ENCODE measurements at places on chromosomes 1 and 21.

- no peak for DNase-seq
Observed at GRCh38 chr1:41890825-41891198, 27.9 kb downstream of the HIVEP3 start.

DNA sequence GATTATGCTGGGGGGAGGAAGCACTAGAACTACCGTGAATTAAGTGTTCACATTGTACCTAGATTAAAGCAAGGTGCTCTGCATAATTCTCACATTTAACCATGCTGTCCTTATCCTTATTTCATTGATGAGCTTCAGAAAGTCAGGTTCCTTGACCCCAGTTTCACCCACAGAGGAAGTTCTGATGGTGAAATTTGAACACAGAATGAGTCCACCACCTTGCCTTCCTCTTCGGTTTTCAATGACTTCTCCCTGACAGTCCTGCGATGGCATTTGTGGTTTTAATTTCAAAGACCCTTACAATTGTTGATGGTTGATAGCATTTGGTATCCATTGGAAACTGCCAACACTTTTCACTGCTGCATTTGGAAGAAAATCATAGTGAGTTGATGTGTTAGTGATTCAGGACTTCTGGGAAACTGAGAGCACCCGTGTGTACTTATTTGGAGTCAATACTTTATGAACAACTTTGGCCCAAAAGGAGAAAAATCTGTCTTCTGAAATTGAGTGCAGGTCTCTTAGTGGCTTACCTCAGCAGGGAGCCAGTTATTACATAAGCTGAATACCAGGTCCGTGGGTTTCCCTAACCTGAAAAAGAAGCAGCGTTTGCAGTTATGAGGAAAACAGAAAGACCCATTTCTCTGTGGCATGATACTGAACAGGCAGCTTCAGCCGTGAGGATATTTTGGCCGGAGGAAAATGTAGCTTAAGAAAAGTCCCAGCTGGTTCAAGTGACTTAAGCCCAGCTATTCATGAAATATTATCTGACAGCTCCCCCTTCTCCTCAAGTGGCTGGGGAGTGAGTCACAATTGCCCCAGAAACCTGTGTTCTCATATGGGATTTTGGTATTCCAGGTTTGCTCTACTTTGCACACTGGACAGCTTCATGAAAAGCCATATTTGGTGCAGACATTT, 47.5 kb downstream of the ROR1 start:
- DNase-seq = no peak

DNA sequence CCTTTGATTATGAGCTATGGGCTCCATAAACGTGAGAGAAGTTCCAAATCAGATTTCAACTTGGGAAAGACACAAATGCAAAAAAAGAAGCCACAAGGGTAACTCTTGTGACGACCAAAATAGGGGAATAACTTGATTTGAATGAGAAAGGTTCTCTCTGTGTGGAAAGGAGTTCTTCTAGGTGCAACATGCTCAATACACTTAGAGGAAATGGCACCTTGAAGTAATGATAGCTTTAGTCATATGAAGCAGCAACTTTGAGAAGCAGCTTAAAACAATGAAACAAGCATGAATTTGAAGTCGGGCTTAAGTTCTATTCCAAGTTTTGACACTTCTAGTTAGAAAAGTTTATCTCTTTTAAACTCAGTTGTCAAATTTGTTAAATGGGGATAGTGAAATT, 21.8 kb upstream of the RGS1 start:
- DNase-seq = no peak

GRCh38 chr1:197850042-197850441, 52.4 kb upstream of the C1orf53 start:
- DNase-seq = no peak

DNA sequence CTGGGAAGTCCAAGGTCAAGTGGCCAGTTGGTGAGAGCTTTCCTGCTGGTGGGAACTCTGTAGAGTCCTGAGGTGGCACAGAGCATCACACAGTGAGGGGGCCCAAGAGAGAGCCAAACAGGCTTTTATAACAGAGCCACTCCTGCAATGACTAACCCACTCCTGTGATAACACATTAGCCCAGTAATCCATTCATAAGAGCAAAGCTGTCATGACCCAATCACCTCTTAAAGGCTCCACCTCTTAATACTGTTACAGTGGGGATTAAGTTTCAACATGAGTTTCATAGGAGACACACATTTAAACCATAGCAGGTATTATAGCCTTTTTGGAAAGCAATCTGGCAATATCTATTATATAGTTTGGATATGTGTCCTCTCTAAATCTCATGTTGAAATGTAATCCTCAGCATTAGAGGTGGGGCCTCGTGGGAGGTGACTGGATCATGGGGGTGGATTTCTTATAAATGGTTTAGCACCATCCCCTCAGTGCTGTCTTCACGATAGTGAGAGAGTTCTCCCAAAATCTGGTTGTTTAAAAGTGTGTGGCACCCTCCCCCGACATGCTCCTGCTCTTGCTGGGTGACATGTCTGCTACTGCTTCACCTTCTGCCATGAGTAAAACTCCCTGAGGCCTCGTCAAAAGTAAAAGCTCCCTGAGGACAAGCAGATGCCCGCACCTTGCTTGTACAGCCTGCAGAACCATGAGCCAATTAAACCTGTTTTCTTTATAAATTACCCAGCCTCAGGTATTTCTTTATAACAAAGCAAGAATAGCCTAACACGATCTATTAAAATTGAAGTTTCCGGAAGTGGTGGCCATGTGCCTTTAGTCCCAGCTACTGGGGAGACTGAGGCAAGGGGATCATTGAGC, 64.5 kb downstream of the CD58 start:
- no peak for DNase-seq

DNA sequence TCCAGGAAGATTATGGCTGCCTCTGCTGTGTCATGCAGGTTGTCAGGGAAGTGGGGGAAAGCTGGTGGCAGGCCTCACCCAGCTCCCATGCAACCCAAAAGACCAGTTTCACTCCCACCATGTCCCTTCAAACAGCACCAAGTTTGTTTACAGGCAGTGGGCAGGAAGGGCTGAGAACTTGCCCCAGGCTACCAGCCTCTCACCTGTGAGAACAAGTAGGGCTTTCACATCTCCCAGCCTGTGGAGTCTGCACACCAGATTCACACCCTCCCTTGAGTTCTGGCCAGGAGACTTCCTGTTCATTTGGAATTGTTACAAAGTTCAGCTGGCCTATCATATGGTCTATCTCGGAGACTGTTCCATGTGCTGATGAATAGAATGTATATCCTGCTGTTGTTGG, 27.8 kb downstream of the RPAP2 start:
- DNase-seq = no peak

DNA sequence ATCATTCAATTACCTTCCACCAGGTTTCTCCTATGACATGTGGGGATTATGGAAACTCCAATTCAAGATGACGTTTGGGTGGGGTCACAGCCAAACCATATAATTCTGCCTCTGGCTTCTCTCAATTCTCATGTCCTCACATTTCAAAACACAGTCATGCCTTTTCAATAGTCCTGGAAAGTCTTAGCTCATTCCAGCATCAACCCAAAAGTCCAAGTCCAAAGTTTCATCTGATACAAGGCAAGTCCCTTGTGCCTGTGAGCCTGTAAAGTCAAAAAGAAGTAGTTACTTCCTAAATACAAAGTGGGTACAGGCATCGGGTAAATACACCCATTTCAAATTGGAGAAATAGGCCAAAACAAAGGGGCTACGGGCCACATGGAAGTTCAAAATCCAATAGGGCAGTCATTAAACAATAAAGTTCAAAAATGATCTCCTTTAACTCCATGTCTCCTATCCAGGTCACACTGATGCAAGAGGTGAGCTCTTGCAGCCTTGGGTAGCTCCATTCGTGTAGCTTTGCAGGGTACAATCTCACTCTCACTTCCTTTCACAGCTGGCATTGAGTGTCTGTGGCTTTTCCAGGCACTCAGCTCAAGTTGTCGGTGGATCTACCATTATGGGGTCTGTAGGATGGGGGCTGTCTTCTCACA, 112.9 kb downstream of the FCRL5 start:
- DNase-seq = no peak

GRCh38 chr1:110229348-110230001, 19.4 kb downstream of the KCNC4 start:
- DNase-seq = peak; percentile 32

DNA sequence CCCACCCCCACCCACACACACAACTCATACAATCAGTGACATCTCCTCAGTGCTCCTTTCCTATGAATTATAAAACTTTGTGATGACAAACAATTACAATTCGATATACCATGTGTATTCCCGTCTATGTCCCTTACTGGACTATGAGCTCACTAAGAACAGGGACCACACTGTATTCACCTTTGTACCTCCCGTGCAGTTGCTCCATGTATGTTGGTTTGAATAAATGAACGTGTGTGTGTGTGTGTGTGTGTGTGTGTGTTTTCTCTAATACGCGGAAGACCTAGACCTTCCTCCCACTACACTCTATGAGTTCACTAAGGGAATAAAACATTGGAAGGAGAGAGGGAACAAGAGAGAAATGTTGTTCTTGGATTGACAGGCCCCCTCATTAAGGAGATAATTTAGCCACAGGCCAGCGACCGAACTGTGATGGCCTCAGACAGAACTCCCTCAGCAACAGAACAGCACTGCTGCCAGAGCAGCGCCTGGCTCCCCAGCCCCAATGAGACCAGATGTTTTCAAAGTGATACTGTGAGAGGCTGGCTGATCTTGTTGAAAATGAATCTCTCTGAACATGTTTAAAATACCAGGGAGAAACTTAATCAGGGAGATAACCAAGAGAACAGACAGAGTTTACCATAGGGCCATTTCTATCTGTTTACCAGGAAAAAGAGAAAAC, 21.7 kb downstream of the BCAR3 start:
- DNase-seq = no peak

GRCh38 chr1:94258873-94259331, 21.5 kb upstream of the ARHGAP29 start:
- DNase-seq = no peak

GRCh38 chr1:178543290-178543607, 30.3 kb downstream of the TEX35 start:
- DNase-seq = peak; percentile 50

GRCh38 chr1:147266381-147266780, 23.9 kb downstream of the CHD1L start:
- no peak for DNase-seq

GRCh38 chr1:110235834-110236682, 25.9 kb downstream of the KCNC4 start:
- DNase-seq = no peak

DNA sequence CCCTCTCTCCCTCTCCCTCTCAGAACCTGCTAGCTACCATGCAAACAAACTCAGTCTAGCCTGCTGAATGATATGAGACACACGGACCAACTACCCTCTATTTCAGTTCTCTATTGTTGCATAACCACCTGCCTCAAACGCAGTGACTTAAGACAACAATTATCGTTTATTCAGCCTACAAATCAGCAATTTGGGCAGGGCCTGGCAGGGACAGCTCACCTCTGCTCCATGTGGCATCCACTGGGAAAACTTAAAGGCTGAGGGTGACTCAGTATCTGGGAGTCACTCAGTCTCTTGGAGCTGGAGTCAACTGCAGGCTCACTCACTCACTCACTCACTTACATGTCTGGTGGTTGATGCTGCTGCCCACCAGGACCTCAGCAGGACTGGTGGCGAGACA, 121.3 kb downstream of the SEC16B start:
- DNase-seq = no peak

- no peak for DNase-seq
Observed at GRCh38 chr1:151936653-151937052, 27.3 kb upstream of the THEM4 start.

DNA sequence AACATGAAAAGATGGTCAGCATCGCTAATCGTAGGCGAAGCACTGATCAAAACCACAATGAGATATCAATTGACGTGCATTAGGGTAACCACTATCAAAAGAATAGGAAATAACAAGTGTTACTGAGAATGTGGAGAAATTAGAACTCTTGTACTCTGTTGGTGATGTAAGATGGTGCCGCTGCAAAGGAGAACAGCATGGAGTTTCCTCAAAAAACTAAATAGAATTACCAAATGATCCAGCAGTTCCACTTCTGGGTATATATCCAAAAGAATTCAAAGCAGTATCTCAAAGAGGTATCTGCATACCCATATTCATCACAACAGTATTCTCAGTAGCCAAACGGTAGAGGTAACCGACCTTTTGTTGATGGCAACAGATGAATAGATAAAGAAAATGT, 8.3 kb upstream of the CD101 start:
- DNase-seq = no peak

DNA sequence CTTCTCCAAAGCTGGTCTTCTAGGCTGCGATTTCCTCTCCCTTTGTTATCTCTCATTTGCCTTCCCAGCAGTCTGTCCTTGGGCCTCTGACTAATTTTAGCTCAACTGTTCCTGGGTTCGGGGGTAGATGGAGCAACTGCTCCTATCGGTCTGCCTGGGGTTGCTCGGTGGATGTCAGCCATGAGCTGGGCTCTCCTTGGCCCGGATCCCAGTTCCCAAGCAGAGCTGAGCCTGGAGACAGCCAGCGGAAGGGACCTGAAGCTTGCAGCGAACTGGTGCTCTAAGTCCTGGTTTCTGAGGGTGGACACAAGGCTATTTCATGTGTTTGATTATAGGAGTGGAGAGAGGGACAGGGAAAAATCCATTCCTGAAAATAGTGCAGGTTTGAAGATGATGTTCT, 423.0 kb downstream of the RPS6KC1 start:
- no peak for DNase-seq

GRCh38 chr1:227796359-227796915, 19.0 kb upstream of the PRSS38 start:
- no peak for DNase-seq

DNA sequence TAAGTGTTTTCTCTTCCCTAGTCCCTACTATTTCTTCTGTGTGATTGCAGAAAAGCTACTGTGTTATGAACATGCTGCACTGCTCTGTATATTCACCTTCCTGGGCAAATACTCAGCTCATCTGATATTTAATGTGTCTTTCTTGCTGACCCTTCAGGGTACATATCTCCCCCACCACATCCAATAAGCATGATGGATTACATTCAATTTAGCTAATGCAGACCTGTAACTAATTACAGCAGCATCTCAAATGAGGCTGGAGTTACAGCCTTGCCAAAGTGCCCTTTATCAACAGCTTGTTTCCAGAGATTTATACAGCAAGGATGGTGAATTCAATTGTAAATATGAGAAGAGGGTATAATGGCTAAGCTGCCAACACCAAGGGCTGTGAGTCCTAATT, 144.0 kb downstream of the KCNH1 start:
- peak; percentile 42 for DNase-seq

- no peak for DNase-seq
Observed at GRCh38 chr1:53074313-53075154, 12.5 kb downstream of the PODN start.

GRCh38 chr1:157532569-157532968, 19.7 kb downstream of the FCRL5 start:
- DNase-seq = no peak

DNA sequence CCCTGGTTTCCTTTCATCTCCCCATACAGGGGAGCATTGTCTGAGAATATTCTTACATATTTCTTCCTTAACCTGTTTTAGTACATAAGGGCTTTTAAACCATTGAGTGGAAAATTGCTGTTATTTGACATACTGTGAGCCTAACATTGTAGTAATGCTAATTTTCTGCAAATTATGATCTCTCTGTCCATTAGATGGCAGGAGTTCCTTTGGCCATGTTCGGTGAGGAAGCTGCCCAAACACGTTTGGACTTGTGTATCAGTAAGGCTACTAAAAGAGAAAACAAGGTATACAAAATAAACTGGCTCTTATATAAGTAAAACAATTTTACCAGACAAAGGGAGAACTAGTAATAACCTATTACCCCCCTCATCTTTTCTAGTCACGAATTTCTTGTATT, 29.2 kb downstream of the CDC7 start:
- DNase-seq = no peak

GRCh38 chr1:101410048-101410878, 173.4 kb downstream of the S1PR1 start:
- DNase-seq = no peak

- DNase-seq = no peak
Observed at GRCh38 chr1:38819040-38819439, 40.5 kb downstream of the RRAGC start.

All from NCI-H1436 (cell line).